Fibroblast of villous mesenchyme (primary cell): ENCODE measurements at places on chromosomes 12 and 14. TPM values are rescaled to one million over a fixed set of nuclear protein-coding genes. Genes with fewer than 3 reads are reported as not detected.
A peak's percentile ranks its signal among the peaks of the same experiment; 100 is the strongest.

The DIO3 gene
- total RNA-seq: not detected in 2 replicates

GRCh38 chr12:12510141-12510540 is 52.5 kb downstream of the DUSP16 start:
- DNase-seq: peak; percentile 17

DNA sequence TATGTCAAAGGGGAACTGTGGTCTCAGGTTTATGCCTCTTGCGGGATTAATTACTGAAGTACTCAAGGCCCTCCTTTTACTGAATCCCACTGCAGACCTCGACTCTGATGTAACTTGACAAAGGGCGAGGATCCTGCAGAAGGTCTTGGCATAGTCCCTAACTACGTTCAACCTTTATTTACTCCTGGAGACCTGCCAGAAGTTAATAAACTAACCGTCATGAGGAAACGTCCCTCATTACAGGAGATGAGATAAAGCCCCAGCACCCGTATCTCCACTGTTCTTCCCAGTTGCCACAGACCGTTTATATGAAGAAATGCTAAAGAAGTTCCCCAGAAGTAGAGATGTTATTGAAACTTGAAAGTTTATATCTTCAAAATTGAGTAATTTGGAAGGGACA is 190.9 kb downstream of the ETV6 start:
- peak; percentile 5 for DNase-seq

The ANKRD33 gene
- total RNA-seq: not detected in 2 replicates

GRCh38 chr14:20848955-20849570 is 42.1 kb upstream of the RNASE3 start:
- DNase-seq: no peak

- DNase-seq: no peak
These were observed 40.3 kb upstream of the GCH1 start for GRCh38 chr14:54942913-54943312.

The ANO4 gene
- 8.4 and 13.8 TPM in 2 replicates for total RNA-seq

GRCh38 chr14:54117396-54117795 is 160.8 kb upstream of the BMP4 start:
- DNase-seq: no peak

DNA sequence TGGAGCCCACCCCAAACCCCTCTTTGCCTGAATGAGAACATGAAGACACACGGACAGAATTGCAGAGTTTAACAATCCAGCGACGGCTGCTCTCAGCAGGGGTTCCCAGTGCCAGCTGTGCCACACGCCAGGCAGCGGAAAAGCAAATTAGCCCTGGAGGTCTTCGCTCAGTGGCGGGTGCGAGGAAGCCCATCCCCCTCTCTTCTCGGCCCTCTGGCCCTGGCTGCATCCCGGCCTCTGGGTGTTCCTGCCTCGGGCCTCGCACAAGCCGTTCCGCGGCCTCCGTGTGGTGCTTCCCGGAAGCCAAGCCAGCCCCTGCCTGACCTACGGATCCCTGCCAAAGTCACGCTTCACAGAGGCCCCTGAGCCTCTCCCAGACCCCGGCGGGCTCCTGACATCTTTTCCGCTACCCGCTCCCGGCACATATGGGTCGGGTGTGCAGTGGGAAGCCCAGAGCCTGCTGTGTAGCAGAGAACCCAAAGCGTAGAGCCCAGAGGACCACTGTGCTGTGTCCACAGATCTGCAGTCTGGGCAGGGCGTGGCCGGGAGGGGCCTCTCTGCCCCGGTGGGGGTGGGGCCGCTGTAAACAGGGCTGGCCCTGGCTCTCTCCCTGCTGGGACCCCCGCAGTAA is 70.7 kb upstream of the GALNT9 start:
- DNase-seq: no peak

- no peak for DNase-seq
These were observed 445.0 kb downstream of the GXYLT1 start for GRCh38 chr12:41699658-41700057.

DNA sequence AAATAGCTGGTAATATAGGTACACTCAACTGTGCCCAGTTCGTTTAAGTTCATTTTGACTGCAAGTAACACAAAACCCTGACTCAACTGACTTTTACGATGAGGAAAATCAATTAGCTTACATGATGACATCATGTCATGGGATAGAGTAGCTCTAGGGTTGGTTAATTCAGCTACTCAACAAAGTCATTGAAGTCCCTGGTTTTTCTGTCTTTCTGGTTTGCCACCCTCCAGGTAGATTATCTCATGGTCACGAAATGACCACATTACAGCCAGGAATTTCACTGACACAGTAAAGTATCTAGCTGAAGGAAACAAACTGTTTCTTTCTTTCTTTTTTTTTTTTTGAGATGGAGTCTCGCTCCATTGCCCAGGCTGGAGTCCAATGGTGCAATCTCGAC is 68.5 kb upstream of the FUT8 start:
- no peak for DNase-seq

The AQP6 gene
- not detected in 2 replicates for total RNA-seq

The DUSP6 gene
- 68.9 and 75.1 TPM in 2 replicates for total RNA-seq

DNA sequence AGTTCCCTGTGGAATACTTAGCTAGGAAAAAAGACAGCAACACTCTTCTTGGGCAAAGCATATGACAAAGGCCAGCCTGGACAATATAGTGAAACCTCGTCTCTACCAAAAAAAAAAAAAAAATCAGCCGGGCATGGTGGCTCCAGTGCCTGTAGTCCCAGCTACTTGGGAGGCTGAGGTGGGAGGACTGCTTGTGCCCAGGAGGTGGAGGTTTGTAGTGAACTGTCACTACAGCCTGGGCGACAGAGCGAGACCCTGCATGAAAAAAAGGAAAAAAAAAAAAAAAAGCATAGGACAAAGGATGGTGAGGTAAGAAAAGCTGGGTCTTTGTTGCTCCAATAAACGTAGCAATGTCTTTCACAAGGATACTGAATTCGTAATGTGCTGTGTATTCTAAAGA is 1.1 kb downstream of the TXNDC16 start:
- no peak for DNase-seq

The PTPRQ gene
- 0.32 and 5.6 TPM in 2 replicates for total RNA-seq

DNA sequence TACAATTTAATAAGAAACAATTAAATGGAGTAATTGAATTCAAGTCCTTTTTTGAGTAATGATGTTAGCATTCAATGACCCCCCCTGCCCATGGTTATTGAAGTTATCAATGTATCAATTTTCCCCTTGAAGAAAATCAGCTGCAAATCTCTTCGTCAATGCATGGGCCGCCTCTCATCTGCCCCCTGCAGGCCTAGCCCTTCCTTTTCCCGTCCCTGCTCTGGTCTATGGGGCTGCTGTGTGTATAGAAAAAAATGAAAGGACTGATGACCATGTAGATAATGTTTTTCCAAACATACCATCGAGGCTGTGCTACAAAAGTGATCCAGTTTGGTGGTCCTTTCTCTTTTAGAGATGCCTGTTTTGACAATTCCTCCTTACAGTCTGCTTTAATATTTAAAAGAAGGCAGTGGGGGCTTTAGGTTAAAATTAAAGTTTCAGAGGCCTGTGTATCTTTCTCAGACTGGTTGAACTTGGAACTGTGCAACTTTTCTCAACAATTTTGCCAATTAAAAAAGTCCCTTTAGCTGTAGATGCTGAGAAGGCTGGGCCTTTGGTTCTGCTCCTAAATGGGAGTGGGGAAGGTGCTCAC is 98.4 kb downstream of the APAF1 start:
- no peak for DNase-seq

DNA sequence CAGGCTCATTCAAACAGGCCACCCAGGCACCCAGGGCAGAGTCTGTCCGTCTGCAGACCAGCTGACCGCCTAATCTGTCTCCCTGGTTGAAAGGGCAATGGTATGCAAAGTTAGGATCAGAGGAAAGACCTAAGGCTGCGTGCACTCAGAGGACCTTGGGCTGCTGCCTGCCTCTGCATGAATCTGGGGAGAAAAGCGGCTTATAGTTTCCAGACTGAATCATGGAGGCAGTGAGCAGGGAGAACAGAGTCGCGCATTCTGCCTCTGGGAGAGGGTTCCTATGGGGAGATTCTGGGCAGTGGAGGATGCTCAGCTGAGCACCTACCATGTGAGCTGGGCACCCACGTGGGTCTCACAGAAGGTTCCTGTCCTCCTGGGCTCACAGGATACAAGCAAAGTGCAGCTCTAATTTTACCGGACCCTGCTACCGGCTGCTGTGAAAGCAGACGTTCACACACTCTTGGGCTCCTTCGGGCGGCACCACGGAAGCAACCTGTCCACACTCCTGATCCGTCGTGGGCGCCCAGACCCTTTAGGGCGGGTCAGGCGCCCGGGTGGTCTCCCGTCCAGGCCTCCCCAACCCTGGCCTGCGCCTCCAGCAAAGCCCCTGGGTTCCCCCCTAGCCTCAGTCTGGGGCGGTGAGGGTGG is 772 bp downstream of the SCARB1 start:
- peak; percentile 37 for DNase-seq
